ENCODE measurements at places on chromosomes 2 and 18. TPM values are rescaled to one million over a fixed set of nuclear protein-coding genes. Genes with fewer than 3 reads are reported as not detected.

DNA sequence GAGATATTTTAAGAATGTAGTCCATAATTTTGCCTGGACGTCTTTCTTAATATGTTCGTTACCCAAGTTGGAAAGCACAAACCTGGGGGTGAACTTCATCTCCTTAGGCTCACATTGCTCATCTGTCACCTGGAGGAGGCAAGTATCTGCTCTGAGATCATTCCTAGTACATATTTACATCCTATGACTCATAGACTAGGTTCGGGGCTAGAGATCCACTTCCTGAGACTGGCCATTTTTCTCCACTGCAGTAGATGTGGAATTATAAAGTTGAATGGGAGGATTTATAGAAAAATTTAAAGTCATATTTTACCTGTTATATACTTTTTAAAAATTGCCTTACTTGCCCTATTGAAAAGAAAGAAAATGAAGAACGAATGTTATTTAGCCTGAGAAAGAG is 77.5 kb upstream of the PROKR1 start:
- no peak for DNase-seq

DNA sequence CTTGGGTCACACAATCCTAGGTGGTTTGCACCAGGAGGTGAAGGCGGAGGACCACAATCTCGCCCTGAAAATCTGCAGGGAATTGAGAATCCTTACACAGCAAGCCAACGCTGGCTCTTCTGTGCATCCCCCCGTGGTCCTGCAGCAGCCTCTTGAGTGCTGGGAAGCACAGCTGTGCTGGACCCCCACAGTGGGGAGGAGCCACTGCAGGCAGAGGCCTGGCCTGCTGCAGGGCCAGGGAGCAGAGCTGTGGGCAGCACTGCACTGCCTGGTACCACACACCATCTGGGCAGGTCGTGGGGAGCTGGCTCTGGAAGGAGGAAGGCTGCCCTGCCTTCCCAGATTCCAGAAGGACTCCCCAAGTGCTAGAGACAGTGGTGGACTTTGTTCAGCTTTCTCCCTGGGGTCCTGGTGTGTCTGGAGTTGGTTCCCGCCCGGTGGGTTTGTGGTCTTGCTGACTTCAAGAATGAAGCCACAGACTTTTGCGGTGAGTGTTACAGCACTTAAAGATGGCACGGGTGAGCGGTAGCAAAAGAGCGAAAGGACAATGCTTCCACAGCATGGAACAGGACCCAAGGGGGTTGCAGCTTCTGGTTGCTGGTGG is 106.3 kb downstream of the FAM168B start:
- no peak for DNase-seq

GRCh38 chr18:62018034-62018758 is 125.4 kb upstream of the RNF152 start:
- DNase-seq = no peak

- no peak for DNase-seq
Observed at GRCh38 chr2:134301099-134301927, 47.4 kb downstream of the MGAT5 start.

DNA sequence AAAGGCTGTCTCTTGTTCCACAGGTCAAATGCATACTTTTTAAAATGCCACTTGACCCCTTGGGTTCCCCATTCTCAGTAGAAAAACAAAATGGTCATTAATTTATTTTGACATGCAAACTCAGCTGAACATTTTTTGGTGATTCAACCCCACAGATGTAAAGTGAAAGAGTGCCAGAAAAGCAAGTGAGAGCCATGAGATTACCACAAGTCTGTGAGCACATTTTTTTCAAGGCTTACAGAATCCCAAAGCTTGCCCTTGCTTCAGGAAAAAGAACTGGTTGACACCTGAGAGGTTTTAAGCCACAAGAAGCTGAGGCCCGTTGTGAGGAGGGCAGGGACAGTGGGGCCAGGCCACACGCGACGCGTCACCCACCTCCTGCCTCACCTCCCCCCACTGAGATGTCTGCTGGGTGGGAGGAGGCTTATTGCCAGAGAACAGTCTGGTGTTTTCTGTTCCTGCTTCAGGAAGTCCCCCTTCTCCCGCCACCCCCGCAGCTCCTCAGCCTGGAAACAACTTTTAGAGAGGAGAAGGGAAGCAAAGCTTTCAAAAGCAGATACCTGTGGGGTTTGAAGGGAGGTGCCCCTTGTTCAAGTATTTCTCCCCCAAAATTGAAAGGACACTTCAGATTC is 70.4 kb upstream of the CYP1B1 start:
- DNase-seq = peak; percentile 76

DNA sequence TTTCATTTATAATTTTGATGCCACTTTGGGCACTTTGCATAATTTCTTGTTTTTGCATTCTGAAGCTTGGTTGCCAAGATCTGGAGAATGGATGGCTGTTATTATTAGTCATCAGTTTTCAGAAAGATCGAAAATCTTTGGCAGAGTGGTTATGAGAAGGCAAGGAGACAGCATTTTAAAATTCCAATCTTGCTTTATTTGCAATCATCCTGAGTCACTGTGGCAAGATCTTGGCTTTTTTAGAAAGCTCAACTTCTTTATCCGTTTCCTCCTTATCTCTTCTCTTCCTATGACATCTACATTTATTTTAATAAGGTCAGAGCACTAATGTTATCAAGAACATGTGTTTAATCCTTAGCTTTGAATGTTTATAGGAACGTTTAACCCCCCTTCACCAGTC is 31.1 kb upstream of the EIF2AK3 start:
- no peak for DNase-seq

GRCh38 chr2:157107877-157108276 is 149.6 kb upstream of the GALNT5 start:
- no peak for DNase-seq

GRCh38 chr2:12556762-12557161 is 160.0 kb upstream of the TRIB2 start:
- no peak for DNase-seq

DNA sequence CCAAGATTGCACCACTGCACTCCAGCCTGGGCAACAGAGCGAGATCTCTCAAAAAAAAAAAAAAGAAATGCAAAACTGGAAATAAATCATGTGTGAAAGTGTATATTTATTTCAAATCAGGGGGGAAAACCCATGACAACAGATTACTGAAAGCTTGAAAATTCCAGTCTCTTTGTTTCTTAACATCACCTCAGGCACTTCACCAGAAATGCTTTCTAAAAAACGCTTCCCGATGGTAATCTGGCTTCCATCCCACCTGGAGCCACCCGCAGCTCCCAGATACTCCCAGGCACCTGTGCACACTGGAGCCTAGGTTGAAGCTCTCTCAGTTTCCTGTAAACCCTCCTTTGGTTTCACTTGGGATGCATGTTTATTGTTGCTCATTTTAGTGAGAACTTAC is 7.2 kb upstream of the ITGB6 start:
- DNase-seq = no peak

GRCh38 chr2:17958466-17959092 is 80.1 kb downstream of the KCNS3 start:
- no peak for DNase-seq

GRCh38 chr2:131577812-131578211 is 50.1 kb downstream of the CCDC74A start:
- no peak for DNase-seq

- no peak for DNase-seq
Observed at GRCh38 chr18:50133526-50133925, 61.4 kb downstream of the MYO5B start.

GRCh38 chr2:142220901-142221300 is 90.1 kb upstream of the LRP1B start:
- no peak for DNase-seq

GRCh38 chr2:8546612-8547283 is 135.1 kb upstream of the ID2 start:
- DNase-seq = no peak

- no peak for DNase-seq
Observed at GRCh38 chr18:49072940-49073339, 122.2 kb upstream of the SMAD7 start.

- peak; percentile 92 for DNase-seq
Observed at GRCh38 chr2:31239593-31240177, 5.7 kb downstream of the EHD3 start.

DNA sequence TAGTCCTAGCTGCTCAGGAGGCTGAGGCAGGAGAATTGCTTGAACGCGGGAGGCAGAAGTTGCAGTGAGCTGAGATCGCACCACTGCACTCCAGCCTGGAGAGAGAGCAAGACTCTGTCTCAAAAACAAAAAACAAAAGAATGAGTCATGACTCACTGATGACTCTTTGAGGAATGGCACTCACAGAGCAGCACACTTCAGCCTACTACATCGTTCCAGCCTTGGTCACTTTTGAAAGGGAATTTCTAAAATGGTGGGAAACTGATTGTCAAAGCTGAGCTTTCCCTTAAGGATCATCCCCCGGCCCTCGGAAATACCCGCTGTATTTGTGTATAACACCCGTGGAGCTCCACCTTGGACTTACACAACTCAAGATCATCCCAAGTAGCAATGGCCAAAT is 217.3 kb upstream of the HS6ST1 start:
- no peak for DNase-seq

DNA sequence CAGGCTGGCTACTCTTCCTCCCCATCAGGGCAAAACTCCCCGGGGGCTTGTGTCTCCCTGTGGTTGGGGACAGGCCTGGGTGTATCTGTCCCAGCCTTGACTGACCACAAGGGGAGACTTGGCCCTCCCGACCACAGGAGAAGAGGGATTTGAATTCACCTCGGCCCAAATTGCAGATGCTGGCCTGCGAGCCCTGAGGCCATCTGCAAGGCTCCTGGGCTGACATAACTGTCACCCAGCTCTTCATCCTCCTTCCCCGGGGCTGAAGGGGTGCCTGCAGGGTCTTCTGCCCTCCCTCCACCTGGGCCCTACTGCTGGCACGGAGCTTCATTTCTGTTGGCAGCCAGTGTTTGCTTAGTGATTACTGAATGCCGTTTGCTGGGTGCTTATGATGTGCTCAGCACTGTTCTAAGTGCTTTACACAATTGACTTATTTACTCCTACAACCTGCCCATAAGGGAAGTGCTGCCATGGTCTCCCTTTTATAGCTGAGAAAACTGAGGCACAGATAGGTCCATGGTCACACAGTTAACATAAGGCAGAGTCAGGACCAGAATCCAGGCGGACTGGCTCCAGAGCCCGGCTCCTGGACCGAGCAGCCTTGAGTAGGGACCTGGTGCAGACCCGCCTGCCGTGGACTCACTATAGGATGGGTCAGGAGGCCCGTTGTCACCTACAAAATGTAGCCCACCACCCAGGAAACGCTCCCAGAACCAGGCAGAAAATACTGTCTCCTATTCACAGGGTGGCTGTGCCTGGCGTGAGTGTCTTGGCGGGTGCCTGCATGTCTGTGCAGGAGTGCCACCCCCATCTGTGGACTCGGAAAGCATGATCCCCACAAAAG is 18.9 kb downstream of the STEAP3 start:
- DNase-seq = no peak

- peak; percentile 63 for DNase-seq
Observed at GRCh38 chr18:47719096-47719780, 211.2 kb downstream of the SMAD2 start.

DNA sequence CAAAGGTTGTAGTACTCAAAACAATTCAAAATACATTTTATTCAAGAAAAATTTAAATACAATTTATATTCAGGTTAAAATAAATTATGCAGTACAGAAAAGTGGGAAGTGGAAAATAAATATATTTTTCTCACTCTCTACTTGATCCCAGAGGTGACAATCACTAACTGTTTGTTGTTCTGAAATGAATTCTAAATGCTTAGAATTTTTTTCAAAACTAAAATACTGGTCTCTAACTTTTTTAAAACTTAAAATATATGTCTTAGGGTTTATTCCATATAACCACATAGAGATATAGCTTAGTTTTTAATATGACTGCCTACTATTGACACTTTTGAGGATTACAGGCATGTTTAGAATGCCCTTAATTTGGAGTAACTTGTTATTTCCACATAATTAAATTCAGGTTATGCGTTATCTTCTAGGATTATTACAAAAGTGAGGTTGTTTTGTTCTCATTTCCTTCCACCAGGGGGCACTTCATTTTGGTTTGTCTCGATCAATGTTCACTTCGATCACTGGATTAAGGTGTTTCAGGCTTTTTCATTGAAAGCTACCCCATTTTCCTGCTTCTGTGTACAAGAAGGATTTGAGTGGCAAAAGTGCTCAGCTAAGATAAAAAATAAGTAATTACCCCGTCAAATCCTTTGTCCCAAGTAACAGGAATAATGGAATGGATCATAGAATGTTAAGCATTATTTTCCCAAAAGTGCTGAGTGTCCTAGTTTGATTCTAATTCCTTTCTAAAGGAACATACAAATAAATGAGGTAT is 27.1 kb upstream of the TFPI start:
- no peak for DNase-seq

- DNase-seq = no peak
Observed at GRCh38 chr2:178602901-178603300, 122.6 kb downstream of the PLEKHA3 start.

- DNase-seq = no peak
Observed at GRCh38 chr18:76979111-76979751, 153.4 kb downstream of the MBP start.

- no peak for DNase-seq
Observed at GRCh38 chr2:221205103-221205673, 366.9 kb downstream of the EPHA4 start.

DNA sequence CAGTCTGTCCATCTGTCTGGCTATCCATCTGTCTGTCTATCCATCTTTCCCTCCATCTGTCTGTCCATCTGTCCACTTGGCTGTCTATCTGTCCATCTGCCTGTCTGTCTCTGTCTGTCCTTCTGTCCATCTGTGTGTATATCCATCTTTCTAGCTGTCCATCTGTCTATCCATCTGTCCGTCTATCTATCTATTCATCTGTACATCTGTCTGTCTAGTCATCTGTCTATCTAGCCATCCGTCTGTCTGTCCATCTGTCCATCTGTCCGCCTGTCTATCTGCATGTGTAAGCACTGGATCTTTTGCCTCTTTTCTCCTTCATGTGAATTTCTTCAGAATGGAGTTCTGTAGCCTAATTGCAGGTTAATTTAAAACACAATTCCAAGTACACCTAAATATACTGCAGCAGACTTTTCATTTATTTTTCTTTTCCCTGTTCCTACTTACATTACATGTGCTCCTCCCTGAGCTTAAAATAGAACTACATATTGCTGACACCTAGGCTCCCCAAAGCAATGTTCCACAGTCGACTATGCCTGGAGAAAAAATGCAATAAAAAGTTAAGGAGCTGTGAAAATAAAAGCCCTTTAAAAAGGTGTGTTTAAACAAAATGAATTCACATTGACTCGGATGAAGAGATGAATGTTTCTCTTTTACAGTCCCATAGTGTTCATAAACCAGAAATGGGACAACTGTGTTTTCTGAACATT is 37.4 kb upstream of the TXNDC2 start:
- no peak for DNase-seq

Gene FHOD3
- total RNA-seq = 311 TPM

Gene FTCDNL1
- total RNA-seq = 2.3 TPM

Gene PLCL1
- 82.5 TPM for total RNA-seq

Gene CCDC68
- total RNA-seq = 4.1 TPM

Gene KCNK3
- 0.70 TPM for total RNA-seq

Gene PXDN
- 27.5 TPM for total RNA-seq

Gene ST8SIA3
- 0.35 TPM for total RNA-seq

Gene GKN1
- total RNA-seq = not detected

Gene GAL3ST2
- not detected for total RNA-seq

Gene SCG2
- 0.97 TPM for total RNA-seq

Gene PTPRN
- total RNA-seq = 0.97 TPM

Gene SLC19A3
- 0.38 TPM for total RNA-seq

Gene FAM161A
- total RNA-seq = 1.9 TPM

Gene ICA1L
- 5.7 TPM for total RNA-seq

Gene PPP1R1C
- total RNA-seq = 29.6 TPM

Gene LRRC30
- total RNA-seq = not detected

Gene CYP27C1
- not detected for total RNA-seq

Data from cardiac septum (tissue), 1 donor.